ENCODE measurements at places on chromosomes 7 and 10.

DNA sequence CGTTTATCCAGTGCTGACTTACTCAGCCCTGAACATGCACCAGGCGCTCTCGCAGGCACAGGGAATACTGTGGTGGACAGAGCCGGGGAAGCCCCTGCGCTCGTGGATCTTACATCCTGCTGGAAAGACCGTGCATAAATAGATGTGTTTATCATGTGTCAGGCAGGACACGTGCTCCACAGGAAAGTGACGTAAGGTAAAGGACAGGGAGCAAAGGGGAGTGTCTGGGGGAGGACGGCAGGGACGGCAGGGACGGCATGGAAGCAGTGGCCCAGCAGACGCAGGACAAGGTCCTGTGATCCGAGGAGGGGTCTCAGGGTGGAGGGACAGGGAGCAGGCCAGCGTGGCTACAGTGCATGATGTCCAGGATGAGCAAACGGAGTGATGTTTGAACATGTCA, 410.5 kb downstream of the PAXIP1 start:
- no peak for DNase-seq

GRCh38 chr10:128642023-128642422, 515.8 kb upstream of the MKI67 start:
- no peak for DNase-seq

- DNase-seq = no peak
Measured at GRCh38 chr7:151008143-151008510, 16.2 kb downstream of the ATG9B start.

- DNase-seq = no peak
Measured at GRCh38 chr10:124235232-124235631, 141.8 kb upstream of the CHST15 start.

DNA sequence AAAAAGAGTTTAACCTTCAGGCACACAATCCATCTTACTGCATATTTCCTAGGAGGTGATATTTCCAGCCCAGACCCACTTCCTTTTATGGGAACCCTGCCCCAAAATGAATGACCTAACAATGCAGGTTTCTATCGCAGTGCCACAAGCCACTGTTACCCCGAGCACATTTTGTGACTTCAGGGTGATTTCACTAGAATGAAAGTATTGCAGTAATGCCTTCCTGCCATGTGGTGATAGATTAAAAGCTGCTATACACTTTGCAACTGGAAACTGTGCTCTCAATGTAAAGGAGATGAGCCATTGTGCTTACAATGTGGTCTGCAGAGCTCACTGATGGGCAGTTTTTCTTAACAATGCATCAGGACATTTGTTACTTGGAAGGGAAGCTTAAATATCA, 90.5 kb upstream of the RSU1 start:
- no peak for DNase-seq

DNA sequence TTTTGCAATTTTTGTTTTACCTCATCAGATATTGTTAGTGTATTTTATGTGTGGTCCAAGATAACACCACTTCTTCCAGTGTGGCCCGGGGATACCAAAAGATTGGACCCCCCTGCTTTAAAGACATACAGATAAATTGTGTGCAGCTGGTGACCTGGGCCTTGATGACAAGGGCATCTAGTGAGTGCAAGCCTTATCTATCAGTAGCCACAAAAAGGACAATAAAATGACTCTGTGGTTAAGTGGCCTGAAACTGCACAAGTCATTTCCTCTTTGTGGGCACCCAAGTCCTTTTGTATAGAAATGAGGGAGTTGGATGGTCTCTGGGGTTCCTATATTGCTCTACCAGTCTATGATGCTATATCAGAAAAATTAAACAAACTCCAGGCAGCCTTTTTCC, 98.1 kb downstream of the PARD3 start:
- DNase-seq = no peak

GRCh38 chr7:101470668-101471487, 108.2 kb downstream of the COL26A1 start:
- DNase-seq = no peak

DNA sequence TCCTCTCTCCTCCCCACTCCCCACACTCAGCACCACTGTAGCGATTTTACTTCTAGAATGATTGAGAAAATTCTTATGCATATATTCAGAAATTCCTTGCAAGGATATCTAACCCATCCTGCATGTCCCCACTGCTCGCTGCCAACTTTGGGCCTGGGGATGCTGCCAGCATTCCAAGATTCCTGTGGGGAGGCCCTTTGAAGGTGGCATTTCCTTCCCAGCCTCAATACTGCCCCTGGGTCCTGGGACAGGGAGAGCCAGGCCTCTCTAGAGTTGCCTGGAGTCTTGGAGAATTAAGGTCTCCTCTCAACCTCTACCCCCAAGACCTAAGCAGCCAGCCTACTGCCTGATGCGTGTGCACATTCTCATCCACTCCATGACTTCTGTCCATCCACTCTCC, 303.5 kb downstream of the NEBL start:
- DNase-seq = no peak

DNA sequence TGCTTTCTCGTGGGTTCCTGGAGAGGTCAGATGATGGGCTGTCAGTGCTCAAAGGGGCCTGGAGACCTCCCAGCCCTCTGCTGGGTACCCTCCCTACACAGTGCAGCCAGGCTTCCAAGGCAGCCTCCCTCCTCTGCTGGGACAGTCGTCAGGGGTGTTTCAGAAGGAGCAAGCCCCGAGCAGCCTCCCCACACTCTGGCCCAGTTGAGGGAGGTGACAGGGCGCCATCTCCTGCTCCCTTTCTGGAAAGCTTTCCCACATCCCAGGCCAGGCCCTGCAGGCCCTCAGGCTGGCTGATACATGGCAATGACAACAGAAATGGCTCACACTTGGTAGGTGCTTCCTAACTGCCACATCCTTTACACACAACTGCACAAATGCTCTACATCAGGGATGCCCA, 32.1 kb downstream of the KCNMA1 start:
- DNase-seq = no peak

GRCh38 chr7:155002411-155003091, 373 bp downstream of the PAXIP1 start:
- DNase-seq = peak; percentile 12

DNA sequence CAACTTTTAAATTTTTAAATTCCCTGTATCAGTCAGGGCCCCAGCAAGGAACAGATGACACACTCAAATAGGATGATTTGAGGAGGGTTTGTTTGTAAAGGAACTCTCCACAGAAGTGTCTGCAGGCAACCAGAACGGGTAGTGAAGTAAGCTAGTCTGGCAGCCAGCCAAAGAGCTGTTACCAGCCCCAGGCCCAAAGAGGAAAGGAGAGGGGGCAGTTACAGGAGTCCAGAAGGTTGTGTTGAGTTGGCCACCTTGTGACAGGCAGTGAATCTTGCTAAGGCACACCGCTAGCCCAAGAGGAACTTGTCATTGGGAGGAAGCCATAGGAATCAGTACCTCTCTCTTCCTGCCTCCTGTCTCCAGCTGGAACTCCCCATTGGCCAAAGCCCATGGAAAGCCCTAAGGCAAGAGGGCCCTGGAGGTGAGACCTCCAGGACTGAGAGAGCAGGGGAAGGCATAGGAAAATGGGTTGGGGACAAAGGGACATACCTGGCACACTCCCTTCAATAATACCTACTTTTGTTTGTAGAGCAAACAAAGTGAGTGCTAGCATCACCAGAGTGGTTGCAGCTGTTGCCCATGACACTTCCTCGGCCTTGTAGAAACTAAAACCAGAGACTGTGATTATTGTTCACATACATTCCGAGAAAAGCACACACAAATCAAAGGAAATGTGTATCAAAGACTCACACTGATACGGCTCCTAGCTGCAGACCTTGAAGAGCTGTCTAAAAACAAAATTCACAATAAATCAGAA, 25.4 kb upstream of the GATAD1 start:
- DNase-seq = no peak

DNA sequence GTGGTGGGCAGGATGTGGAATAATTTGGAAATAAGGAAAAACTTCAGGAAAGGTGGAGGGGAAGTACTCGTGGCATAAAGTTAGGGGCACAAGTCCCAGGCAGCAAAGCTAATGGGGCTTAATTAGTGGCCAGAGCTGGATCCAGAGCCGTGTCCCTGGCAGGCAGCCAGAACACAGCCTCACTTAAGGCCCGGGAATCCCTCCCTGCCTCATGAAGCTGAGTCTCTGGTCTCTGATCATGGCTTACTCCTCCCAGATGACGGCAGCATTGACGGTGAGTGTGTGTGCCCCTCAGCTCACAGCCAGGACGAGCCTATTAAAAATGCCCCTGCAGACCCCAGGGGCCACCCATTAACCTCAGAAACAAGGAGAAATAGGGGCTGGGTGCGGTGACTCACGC, 48.2 kb upstream of the NPTX2 start:
- no peak for DNase-seq

GRCh38 chr10:48879451-48879850, 60.2 kb downstream of the LRRC18 start:
- DNase-seq = no peak

DNA sequence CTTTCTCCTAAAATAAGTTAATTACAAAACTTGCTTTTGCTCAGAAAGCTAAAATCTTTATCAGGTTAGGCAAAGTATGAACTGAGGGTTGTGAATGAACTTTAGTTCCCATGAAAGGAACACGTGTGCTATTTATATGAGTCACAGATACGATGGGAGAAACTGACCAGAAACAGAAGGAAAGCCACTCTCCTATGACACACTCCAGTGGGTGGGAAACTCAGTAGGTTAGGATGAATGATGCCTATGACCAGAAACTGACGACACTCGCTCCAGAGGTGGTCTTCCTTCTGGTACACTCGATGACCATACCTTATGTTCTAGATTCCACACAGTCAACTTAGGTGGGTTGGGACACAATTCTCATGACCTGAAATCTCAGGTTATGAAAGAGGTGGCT, 215.7 kb upstream of the INHBA start:
- no peak for DNase-seq

- no peak for DNase-seq
Measured at GRCh38 chr10:50503661-50504320, 120.0 kb downstream of the SGMS1 start.

DNA sequence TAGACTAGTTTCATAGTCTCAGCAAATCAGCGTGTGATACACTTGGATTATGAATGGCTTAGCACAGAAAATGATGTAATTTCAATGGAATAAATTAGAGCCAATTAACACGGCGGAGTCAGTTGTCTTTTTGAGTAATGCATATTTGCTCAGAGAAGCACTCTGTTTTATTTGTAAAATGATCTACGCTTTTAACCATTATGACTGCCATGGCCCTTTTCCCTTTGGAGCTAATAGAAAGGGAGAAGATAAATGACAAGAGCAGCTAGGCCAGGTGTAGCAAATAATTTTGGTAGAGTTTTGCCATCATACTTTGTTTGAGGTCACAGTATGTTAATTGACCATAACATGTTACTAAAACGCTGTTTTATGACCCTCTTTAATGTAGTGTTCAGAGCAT, 86.8 kb downstream of the GPR158 start:
- no peak for DNase-seq

DNA sequence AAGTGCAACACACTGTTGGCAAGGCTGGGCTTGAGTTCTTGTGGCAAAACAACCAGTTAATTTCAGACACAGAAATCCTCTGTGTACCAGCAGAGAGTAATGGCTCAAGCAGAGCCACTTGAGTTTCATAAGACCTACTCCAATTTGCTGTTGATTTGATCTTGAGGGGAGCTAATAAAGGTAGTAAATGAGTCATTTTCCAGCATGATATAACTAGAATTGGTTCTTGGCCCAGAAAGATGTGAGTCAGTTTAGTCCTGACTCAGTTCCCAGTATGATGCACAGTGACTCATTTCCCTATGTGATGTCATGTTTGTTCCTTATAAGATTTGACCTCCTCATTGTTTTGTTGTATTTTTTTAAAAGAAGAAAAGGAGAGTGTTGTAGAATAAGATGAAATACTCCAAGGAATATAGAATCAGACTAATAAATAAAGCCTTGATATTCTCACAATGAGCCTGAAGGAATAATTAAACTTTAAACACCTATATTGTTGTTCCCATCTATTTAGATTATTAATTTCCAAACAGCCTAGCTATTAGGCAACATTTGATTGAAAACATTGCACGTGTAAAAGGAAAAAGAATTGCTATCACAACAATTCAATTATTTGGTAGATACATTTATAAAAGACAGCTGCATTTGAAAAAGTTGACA, 186.2 kb downstream of the REEP3 start:
- DNase-seq = no peak

- DNase-seq = no peak
Measured at GRCh38 chr10:91493313-91493712, 83.2 kb downstream of the HECTD2 start.

DNA sequence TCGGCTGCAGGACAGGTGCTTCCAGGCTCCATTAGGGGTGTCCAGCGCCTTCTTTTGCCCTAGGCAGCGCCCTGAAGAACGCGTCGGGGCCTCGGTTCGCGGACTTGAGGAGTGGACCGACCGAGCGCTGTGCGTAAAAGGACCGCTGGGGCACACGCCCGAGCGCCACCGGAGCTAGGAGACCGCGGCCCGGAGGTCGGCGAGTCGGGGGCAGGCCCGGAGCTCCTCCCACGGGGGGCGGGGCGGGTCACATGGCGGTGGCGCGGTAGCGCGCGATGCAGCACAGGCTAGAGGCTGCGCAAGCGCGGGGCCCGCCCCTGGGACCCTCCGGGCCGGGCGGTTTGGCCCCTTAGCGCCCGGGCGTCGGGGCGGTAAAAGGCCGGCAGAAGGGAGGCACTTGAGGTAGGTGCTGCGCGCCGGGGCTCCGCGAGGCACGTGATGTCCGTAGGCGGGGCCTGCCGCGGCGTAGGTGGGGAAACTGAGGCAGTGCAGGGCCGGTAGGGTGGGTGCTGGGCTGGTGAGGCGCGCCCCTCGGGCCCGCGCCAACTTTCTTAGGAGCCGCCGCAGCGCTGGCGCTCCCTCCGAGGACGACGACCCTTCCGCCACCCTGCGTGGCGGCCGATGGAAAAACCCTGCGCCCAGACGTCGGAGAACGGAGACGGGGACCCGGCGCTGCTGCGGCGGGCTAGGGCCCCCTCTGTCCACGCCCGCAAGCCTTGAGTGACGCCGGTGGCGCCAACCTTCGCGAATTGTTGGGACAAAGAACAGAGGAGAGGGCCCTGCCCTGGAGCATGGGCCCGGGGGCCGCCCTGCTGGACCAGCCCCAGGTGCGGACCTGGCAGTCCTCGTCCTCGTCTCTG, at the start of gene PRXL2A:
Gene PRXL2A (plus strand): TSS at position 310 of the 860 bp plus-strand sequence. CDS start 11,917 bp downstream, outside the sequence.
- DNase-seq = peak; percentile 83

- DNase-seq = no peak
Measured at GRCh38 chr10:50604809-50605208, 18.9 kb downstream of the SGMS1 start.

- DNase-seq = no peak
Measured at GRCh38 chr10:130652544-130652943, 516.4 kb downstream of the GLRX3 start.

DNA sequence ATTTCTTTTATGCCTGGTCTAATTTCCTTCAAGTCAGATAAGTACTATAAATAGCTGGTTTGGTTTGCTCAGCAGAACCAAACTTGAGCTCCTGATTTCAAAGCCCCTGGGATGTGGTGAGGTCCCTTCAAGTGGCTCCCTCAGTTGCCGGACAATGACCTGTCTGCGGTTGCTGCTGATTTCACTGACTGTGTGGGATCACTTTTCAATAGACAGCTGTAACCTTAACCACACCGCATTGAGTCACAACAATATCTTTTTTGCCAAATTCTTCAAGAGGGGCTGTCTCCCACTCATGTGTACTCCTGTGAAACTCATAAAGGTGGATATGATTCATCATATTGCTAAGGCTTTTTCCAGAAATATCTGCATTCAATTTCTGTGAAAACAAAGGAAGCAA, 23.1 kb upstream of the ITGA8 start:
- no peak for DNase-seq

- DNase-seq = no peak
Measured at GRCh38 chr10:113589201-113589770, 36.4 kb downstream of the HABP2 start.

- peak; percentile 48 for DNase-seq
Measured at GRCh38 chr7:2633538-2634266, 1.9 kb downstream of the TTYH3 start.
